Nephron progenitor cell (in vitro differentiated cells): ENCODE measurements at places on chromosomes 3 and 15.

GRCh38 chr15:28107111-28107903, 8.2 kb upstream of the OCA2 start:
- DNase-seq: peak; percentile 57

DNA sequence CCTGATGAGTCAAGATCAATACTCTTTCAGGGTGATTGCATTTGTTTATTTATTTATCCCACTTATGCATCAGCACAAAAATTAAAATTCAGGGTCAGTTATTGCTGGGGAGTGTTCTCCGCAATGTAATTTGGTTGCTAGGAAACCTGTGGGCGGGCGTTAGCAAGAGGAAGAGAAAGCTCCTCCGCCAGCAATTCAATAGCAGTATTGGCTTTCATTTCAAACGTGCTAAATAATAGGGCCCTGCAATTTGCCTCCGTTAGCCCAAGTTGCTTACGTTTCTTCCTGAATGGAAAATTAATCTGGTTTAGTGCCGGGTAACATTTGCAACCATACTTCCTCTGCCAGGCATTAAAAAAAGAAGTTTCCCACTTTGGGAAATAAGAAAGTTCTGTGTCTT, 35.5 kb upstream of the PLCL2 start:
- DNase-seq: peak; percentile 42

GRCh38 chr3:50486219-50486888, 17.1 kb downstream of the CACNA2D2 start:
- DNase-seq: no peak

GRCh38 chr15:85706779-85707518, 87.8 kb downstream of the KLHL25 start:
- DNase-seq: no peak

DNA sequence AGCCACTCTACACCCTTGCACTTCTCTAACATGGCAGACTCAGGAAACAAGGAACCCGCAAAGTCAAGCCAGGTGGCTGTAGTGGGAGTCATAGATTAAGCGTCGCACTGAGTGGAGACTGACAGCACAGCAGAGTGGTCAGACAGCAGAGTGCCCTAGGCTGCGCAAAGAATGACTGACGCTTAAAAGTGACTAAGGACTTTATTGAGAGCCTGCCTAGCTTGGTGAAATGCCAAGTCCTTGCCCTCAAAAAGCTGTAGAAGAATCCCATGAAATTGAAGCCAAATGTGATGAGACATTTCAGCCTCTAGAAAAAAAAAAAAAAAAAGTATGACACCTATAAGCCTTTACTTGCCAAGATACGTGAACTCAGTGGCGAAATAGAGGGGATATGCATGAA, 30.2 kb downstream of the NCEH1 start:
- no peak for DNase-seq
